ENCODE measurements at places on chromosomes 11 and 22.

DNA sequence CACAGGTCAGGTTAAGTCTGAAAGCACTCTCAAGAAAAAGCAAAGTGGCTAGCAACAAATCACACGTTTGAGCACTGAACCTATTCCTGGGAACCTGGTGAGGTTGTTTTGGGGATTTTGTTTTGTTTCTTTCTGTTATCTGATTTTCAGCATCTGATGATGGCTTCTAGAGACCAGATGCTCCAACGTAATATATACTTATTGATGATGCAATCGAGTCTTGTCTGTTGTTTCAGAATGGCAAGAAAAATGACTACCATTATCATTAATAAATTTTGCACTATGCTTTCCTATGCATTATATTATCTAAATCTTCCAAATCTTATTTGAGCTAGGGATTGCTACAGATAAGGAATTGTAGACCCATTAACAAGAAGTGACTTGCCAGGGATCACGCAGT, 312.3 kb upstream of the FAT3 start:
- DNase-seq = no peak

GRCh38 chr11:73398721-73399120, 22.5 kb downstream of the RELT start:
- DNase-seq = no peak

DNA sequence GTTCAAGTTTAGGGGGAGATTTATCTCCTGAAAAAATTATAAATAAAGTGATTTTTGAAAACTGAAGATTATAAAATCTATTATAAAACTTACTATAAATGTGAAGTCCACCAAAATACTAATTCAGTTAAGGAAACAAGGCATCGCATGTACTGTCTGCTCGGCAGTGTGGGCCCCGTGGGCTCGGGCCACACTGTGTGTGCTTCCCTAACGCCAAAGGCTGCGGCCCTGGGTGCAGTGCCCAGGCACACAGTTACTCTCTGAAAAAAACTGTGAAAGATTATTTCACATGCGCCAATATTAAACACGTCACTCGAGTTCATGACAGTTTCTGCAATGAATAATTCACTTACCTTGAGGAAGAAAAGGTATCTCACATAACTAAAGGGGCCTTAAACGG, 39.8 kb downstream of the BRD1 start:
- no peak for DNase-seq

DNA sequence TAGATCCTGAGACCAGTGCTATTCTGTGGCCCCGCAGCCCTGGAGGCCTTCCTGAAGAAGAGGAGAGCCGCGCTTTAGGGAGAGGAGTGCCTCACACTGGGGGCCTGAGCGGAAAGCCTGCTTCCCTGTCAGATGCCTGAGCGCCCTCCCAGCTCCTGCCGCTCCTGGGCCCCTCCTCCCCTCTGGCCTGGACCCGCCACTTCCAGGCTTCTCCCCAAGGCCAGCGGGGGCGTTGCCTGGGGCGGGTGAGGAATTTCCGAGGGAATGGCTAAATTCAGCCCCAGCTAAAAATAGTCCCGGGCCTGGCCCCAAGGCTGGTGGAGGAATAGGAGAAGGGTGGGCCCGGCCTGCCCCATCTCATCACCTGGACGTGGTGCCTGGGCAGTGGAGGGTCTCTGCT, 15.4 kb downstream of the ARHGEF17 start:
- DNase-seq = no peak

DNA sequence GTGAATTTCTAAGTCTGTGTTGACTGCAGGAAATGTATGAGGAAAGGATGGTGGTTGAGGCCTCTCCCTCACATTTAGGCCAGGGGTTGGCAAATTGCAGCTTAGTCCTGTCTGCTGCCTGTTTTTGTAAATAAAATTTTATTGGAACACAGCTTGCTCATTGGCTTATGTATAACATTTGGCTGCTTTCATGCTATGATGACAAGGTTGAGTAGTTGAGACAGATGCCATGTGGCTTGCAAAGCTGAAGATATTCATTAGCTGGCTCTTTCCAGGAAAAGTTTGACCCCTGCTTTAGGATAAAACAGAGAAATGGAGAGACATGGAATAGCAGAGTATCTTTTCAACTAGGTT, 46.2 kb downstream of the BCR start:
- DNase-seq = no peak

Data from fibroblast of skin of left biceps (primary cell).